ENCODE measurements at places on chromosomes 6 and 20. TPM values are rescaled to one million over a fixed set of nuclear protein-coding genes. Genes with fewer than 3 reads are reported as not detected.

- DNase-seq: peak; percentile 81
These were observed 19.2 kb upstream of the SPDEF start for GRCh38 chr6:34575326-34575725.

- no peak for DNase-seq
These were observed 53.6 kb upstream of the EDN3 start for GRCh38 chr20:59246691-59247400.

The FAM120B gene
- total RNA-seq: 23.0 TPM

The HNF4A gene
- total RNA-seq: 0.11 TPM

DNA sequence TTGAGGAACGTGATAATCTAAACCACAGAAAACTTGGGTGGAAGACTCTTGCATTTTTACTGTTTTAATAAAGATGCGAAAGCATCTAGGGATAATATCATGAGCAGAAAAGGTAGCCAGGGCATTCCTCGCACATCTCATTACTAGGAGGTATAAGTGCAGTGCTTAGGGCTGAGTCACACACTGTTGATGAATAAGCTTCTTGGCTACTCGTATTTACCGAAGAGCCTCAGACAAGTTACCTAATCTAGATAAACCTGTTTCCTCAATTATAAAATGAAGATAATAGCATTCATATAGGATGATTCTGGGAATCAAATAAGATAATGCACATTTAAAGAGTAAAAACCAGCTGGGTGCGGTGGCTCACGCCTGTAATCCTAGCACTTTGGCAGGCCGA is 780 bp upstream of the KIAA0319 start:
- no peak for DNase-seq

DNA sequence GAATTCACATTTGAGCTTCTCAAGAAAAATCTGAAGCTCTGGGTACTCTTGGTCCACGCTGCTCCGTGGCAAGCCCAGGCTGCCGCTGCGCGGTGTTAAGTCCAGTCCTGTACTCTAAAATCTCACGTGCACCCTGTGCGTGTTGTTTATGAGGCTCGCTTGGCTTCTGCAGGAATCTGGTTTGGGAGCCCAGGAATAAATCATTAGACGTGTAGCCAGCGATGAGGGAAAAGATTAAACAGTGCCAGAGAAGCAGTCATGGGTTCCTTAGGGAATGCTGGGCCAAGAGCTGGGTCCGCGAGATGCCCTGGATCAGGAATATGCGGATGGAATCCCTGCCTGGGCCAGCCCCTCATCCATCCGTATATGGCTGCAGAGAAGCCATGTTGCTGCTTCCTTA is 87.3 kb downstream of the KCNB1 start:
- DNase-seq: no peak

The VWA7 gene
- 2.9 TPM for total RNA-seq

The GTPBP2 gene
- 162 TPM for total RNA-seq

- DNase-seq: no peak
These were observed 23.5 kb downstream of the GFOD1 start for GRCh38 chr6:13463941-13464340.

GRCh38 chr6:81735756-81736380 is 16.6 kb downstream of the TENT5A start:
- DNase-seq: no peak

- DNase-seq: no peak
These were observed 26.3 kb downstream of the ELOVL5 start for GRCh38 chr6:53322188-53323029.

DNA sequence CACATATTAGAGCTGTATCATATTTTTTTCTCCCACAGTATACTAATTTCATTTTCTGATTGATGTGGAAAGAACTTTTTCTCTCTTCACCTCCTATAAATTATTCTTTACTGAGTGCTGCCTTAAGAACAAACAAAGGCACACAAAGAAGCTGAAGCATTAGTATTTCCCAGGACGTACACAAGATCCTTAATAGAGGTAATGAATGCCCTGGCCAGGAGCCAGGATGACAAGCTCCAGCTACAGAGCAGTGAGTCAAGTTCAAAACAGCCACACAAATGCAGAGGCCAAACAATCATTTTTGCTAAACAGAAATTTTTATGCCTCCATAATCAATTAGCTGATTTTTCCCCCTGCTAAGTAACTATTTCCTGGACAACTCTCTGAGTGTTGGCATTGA is 639.6 kb downstream of the EPHA7 start:
- no peak for DNase-seq

DNA sequence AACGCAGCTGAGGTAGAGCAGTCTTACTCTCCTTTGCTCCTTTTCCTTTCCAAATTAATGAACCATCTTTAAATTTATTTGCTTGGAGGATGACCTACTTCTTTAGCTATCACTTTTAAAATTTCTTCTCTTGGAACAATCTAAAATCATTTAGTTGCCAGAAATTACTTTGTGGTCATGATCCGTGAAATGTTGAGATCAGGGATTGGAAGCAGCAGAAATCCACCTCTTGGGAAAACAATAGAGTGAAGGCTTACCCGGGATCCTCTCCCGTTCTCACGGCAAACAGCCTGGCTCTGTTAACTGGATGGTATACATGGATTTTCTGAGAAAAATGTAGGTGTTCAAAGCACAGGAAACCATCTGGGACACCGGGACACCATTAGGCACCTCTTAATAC is 7.7 kb downstream of the AKAP12 start:
- DNase-seq: no peak

DNA sequence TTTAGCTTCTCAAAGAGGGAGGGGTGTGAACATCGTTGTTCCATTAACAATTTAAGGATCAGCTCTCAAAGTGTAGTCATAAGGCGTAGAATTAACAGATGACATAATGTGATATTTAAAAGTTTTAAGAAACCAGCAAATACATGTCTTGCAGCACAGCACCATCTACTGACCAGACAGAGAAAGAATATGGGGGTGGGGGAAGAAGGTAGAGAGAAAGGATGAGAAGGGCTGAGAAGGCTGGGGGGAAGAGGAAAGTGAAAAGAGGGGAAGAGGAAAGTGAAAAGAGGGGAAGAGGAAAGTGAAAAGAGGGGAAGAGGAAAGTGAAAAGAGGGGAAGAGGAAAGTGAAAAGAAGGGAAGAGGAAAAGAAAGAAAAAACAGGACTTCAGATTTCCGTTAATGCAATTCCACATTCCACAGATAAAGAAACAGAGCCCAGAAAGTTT is 80.9 kb downstream of the HAO1 start:
- DNase-seq: peak; percentile 4

GRCh38 chr6:71252960-71253359 is 35.7 kb upstream of the OGFRL1 start:
- DNase-seq: no peak

DNA sequence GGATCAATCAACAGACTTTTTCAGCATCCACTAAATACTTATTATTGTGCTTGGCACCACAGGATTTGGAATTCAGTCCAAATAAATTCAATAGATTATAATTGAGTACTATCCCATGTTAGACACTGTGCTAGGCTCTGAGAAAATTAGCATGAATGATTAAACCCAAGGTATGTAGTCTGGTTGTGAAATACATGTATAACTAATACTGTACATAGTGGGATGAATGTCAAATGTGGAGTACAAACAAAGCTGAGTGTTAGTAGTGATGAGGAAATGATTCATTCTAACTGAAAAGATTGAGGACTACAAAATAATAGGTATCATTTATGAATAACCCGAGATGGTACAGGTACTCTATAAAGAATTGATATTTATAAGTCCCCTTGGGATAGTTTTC is 111.9 kb upstream of the FLRT3 start:
- DNase-seq: no peak

DNA sequence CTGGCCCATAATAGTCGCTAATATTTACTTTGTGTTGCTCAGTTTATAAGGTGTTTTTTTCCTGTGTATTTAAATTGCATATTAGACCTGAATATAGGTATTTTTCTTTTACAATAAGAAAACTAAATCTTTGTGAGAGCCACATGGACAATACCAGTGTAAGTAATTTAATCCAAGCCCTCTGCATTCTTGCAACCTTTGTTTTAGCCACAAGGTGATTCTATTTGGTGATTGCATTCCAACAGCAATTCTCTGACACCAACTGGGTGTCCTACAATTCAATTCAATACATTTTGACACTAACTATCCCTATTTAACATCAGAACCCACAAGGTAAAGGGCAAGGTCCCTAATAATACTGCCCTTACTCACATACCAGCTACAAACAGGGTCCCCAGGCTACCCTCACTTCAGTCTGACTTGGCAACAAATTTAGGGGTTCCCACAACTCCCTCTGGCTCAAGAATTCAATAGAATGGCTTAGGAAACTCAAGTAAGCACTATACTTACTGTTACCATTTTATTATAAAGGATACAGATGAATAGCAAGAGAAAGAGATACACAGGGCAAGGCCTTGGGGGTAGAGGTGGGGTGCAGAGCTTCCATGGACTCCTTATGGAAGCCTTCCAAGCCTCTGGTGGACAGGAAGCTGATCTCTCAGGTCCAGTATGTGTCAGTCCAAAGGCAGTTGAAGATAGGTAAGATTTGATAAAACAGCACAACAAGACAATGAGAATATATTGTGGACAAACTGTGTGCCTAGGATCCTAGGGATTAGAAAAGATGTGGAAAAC is 169.3 kb downstream of the CD83 start:
- DNase-seq: no peak

The EFCAB8 gene
- not detected for total RNA-seq

- DNase-seq: peak; percentile 61
These were observed 26.9 kb downstream of the ZBP1 start for GRCh38 chr20:57593134-57593886.

GRCh38 chr20:53263554-53264438 is 291.6 kb downstream of the TSHZ2 start:
- no peak for DNase-seq
